Lung (tissue), 17 donors: ENCODE measurements at places on chromosomes 16 and 17.

DNA sequence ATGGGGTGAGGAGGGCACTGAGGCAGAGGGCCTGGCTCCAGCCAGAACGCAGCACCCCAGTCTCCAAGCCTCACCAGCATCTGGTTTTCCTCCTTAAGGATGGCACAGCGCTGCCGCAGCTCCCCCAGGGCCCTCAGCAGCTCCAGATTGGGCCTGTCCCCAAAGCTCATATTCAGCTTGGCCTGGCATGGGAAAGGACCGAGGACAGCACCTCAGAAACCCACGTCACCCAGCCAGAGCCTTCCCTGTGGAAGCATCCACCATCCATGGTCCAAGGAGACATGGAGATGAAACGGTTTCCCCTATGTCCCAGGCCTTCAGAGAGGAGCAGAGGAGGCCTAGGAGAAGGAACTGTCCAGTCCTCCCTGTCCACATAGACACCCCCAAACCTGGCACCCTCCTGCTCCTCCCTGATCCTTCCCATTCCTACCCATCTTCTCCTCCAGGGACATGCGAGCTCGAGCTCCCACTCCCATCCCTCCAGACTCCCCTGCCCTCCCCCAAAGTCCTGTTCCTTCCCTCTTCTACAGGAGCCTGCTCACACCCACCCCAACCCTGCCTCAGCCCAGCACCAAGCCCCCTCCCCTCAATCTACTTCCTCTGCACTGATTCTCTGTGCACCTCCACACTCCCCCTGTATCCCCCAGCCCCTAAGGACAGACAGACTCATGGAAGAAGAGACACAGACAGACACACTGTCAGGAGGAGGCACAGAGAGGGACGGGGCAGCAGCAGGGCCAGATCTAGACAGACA, 1.8 kb downstream of the TSPOAP1 start:
- DNase-seq, result no peak

- no peak for DNase-seq
These were observed 830 bp downstream of the SPACA3 start for GRCh38 chr17:32992321-32993033.

DNA sequence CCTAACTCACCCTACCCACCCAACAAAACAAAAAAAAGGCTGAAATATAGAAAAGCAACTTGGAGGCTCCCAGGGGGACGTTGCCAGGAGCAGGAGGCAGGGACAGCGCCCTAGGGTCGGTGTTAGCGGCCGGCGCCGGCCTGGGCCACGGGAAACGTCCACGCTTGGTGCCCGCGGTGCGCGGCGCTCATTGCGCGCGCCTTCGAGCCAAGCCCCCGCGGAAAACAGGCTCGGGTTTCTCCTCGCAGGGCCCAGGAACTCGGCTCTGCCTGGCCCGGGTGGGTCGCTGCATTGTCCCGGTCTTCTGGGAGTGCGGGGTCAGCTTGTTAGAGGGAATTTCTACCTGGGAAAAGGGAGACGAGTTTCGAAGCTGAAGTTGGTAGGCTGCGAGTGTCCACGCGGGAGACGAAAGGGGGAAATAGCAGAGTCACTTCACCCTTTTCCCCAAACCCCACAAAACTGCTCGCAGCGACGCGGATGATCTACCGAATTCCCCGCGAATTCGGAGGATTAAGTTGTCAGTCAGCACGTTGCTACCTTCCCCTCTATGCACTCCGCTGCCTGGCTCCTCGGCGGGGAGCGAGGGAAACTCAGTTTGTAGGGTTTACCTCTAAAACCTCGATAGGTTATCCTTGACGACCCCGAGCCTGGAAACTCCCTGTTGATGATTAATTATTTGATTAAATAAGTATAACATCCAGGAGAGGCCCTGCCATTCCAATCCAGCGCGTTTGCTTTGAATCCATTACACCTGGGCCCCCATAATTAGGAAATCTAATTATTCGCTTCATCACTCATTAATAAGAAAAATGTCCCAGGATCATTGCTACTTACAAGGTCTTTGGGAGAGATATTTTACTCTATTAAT, 751 bp upstream of the FOXC2 start:
- DNase-seq, result no peak

- DNase-seq, result no peak
These were observed 78.8 kb upstream of the CRHR1 start for GRCh38 chr17:45705123-45706009.

GRCh38 chr16:28188085-28188916, 23.5 kb downstream of the XPO6 start:
- DNase-seq, result peak; percentile 12

DNA sequence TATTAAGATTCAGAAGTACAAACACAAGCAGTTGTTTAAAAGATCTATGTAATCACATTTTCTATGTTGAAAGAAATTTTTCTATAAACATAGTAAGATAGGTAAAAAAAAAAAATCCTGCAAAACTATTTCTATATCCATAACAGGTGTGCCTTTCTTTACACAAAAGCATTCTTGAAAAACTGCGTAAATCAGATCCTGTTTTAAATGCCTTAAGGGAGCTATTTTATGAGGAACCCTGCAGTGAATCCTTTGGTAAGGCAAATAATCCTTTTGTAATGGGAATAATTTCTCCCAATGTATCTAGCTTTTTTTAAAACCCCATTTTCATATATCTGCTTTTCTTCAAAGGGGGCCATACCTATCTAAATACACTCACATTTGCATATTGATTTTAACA, 157.3 kb downstream of the AATF start:
- DNase-seq, result no peak

DNA sequence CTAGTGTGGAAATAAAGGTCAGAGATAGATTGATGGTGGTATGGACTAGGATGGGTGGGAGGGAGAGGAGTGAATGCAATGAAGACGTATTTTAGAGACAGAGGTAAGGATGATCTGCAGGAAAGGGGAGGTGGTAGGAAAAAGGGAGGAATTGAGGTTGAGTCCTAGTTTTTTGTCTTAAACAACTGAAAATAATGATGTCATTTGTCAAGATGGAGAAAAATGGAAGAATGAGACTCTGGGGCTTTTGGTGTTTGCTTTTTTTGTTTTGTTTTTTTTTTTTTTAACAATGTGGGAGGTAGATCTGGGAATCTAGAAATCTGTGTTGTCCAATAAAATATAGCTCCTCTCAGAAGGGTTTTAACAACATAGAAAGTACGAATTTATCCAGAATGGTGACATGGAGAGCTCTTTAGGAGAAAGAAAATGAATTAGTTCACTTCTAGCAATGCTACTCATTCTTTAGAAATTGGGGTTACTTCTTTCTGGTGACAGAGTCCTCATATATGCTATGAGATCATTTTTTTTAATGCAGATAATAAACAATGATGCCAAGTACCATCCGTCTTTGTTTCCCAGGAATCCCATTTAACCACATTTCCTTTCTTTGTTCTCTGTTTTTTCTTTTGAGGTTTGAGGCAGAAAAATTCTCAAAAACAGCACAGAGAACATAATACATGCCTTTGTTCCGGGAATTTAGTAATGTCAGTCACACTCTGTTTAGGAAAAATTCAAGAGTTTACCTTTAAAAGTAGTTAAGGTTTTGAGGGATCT, 225.3 kb upstream of the COX10 start:
- no peak for DNase-seq

- DNase-seq, result no peak
These were observed 2.3 kb upstream of the ITGAE start for GRCh38 chr17:3803308-3803640.

DNA sequence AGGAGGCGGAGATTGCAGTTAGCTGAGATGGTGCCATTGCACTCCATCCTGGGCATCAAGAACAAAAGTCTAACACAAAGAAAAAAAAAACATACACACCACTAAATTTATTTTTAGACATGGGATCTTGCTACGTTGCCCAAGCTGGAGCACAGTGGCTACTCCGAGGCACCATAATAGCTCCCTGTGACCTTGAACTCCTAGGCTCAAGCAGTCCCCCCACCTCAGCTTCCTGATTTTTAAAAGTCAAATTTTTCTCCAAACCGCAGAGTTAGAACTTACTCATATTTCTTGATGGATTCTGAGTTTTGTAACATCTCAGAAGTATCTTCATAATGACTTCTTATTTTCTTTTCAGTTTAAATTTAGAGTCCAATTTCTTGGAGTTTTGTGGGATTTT, 3.4 kb downstream of the CMTM4 start:
- no peak for DNase-seq

- no peak for DNase-seq
These were observed 11.8 kb downstream of the NKD1 start for GRCh38 chr16:50559804-50560514.

GRCh38 chr16:48291303-48291702, 44.0 kb upstream of the ABCC11 start:
- no peak for DNase-seq

DNA sequence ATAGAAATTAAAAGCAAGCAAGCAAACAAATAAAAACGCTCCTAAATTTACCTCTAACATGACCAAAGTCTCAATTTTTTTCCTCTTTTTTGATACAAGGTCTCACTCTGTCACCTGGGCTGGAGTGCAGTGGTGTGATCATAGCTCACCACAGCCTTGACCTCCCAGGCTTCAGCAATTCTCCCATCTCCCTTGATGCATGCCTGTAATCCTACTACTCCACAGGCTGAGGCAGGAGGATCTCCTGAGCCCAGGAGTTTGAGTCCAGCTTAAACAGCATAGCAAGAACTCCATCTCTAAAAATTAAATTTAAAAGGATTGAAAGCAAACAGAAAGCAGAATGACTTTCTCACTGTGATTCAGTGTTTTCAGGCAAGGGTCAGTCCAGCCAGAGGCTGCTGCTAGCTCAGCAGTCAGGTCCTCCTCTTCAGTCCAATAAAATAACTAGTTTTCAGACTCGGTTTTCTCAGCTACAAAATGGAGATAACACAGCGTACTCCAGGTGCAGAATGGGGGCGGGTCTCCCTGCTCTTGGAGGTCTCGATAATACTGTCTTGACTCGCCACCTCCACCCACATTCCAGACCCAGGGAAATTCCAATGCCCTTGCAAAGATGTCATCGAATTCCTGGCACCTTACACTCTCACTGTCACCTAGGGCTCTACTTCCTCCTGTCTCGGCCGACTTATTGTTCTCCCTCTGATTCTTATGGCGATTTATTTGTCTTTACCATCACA, 20.7 kb upstream of the MRTFB start:
- no peak for DNase-seq

DNA sequence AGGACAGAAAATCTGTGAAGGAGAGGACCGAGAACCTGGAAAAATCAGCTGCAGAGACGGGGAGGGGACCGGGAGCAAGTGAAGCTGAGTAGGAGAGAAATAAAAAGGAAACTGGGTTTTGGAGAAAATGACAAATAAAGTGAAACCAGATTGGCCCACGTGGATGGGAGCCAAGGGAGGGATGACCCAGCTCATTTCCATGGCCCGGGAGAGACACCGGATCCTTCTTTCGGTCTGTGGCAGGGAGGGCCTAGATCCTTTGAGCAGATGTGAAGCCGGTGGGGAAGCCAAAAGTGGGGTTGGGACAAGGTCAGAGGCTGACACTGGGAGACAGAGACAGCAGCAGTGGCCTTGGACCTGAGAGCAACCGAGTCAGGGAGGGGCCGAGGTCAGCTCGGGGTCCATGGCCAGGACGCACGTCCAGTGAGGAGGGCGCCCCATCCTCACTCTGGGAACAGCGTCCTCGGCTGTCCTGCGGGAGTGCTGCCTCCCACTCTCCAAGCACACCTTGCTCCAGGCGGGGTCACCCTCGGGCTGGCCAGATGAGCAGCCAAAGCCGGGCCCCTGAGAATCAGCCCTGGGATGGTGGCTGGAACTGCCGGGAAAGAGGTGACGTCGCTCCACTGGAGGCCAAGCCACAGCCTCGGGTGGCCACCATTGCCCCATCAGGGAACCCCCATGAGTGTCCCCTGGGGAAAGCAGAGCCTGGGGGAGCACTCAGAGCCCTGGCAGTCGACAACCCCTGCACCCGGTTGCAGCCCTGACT, 50.8 kb upstream of the CDR2 start:
- DNase-seq, result peak; percentile 44

GRCh38 chr17:6276711-6277110, 158.2 kb downstream of the AIPL1 start:
- no peak for DNase-seq

DNA sequence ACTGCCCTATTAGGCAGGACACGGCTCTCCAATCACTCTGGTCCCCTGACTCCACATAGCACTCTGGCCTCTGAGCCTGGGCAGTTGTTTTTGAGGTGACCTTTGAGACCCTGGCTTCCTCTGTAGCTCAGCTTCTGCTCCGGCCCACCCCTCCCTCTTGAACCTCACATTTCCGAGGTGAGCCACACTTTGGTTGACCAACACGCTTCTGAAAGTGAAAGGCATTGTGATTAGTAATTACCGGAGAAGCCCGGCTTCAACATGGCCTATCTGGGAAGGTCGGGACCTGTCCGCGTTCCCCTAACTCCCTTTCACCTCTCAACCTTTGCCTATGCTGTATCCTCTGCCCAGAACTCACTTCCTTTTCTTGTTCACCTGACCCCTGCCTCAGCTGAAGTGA, 10.3 kb upstream of the ITGAX start:
- no peak for DNase-seq

- peak; percentile 62 for DNase-seq
These were observed 2.7 kb upstream of the HES7 start for GRCh38 chr17:8126491-8127066.

GRCh38 chr17:60230358-60230757, 80.6 kb downstream of the CA4 start:
- no peak for DNase-seq

GRCh38 chr16:76653390-76654026, 376.3 kb downstream of the CNTNAP4 start:
- DNase-seq, result peak; percentile 74

DNA sequence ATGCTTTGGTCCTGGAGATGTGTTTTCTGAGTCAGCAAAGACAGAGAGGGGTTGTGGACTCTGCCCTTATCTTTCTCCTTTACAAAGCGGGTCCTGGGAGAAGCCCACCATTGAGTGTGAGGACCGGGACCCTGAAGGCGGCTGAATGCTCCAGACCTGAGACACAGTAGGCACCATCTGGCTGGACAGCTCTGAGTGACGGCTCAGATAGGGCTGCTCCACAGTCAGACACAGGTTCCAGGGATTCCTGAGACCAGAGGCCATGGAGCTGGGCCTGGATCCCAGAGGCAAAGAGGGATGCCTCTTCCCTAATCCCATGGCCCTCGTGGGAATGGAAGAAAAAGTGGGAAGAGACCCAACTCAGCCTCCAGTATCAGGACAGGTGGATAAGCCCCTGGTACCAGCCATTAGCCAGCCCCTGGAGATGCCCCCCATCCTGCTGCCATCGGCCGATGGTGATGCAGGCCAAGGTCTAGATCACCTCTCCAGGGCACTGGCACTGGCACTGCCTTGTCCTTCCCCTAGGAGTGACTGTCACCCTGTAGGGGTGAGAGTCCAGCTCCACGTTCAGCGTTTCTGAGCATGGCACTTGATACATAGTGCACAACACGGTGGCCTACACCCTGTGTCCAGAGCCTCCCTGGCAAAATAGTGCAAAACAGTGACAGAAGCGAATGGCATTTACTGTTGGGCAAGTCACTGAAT, 4.7 kb downstream of the MMP15 start:
- DNase-seq, result no peak
